ENCODE measurements at places on chromosomes 5 and 9.

DNA sequence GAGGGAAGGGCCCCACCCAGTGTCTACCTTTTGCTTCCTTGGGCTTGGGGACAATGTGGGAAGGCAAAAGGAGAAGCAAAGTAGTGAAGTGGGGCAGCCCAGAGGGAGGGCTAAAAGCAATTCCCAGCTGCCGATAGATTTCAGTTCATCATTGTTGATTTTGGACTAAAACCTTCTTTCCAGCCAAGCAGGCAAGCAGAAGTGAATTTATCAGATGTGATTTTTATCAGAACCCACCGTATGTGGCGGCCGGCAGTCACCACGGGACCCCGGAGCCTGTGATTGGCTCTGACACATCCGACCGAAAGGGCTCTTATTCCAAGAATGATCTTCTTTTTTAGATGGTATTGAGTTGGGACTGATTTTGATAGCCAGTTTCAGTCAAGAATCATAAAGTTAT lies 559.9 kb downstream of the PSAT1 start:
- no peaks in the 10 kb centered on the region for H3K27me3 ChIP-seq
- no peak overlapping the region for H3K27ac ChIP-seq
- H3K4me1 ChIP-seq, result no peaks in the 10 kb centered on the region

DNA sequence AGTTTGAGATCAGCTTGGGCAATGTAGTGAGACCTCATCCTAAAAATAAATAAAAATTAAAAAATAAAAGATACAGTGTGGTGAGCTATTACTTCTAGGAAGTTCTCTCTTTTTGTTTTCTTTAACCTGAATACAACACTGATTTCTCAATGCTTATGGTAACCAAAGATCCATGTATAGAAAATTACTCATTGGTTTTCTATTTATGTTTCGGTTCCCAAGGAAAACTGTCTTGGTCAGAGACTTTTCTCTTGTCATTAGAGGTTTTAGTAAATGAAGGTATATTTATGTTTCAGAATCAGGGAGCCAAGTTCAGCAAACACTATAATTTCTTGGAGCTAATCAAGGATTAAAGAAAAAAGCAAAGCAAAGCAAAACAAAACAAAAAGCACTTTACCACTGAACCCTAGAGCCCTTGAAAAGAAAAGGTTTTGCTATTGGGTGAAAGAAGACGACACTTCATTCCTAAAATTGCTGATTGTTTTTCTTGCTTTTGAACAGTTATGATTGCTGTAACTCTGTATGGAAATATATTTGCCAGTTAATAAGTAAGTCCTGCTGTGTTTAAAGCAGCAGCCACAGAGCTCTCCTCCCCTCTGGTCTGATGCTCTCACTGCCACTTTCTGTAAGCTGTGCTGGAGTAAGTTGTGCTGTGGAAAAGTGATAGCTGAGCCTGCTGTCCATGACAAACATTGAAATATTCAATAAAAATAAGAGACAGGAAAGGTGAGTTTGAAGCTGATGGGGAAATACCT lies 298.2 kb downstream of the CD180 start:
- H3K4me3 ChIP-seq, result no peak overlapping the region
- H3K4me1 ChIP-seq, result no peaks in the 10 kb centered on the region
- DNase-seq, result no peak
- peaks cover 5% of the 10 kb centered on the region for H3K27me3 ChIP-seq
- H3K27ac ChIP-seq, result no peak overlapping the region

DNA sequence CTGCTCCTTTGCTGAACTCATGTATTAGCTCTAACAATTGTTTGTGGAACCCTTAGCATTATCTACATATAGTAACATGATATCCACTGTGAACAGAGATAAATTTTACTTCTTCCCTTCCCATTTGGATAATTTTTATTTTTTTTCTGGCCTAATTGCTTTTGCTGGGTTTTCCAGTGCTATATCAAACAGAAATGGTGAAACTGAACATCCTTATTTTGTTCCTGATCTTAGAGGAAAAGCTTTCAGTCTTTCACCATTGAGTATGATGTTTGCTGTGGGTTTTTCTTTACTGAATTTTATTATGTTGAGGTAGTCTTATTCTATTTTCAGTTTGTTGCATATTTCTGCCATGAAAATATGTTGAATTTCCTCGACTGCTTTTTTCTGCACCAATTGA lies 44.8 kb upstream of the STARD4 start:
- H3K4me3 ChIP-seq, result no peak overlapping the region
- no peaks in the 10 kb centered on the region for H3K36me3 ChIP-seq
- H3K27ac ChIP-seq, result no peak overlapping the region
- no peak for DNase-seq
- H3K4me1 ChIP-seq, result no peaks in the 10 kb centered on the region

GRCh38 chr5:168334695-168335094 lies 43.2 kb downstream of the WWC1 start:
- peaks cover 4% of the 10 kb centered on the region for H3K4me1 ChIP-seq
- no peak overlapping the region for H3K27ac ChIP-seq
- H3K4me3 ChIP-seq, result no peak overlapping the region
- no peaks in the 10 kb centered on the region for H3K36me3 ChIP-seq

DNA sequence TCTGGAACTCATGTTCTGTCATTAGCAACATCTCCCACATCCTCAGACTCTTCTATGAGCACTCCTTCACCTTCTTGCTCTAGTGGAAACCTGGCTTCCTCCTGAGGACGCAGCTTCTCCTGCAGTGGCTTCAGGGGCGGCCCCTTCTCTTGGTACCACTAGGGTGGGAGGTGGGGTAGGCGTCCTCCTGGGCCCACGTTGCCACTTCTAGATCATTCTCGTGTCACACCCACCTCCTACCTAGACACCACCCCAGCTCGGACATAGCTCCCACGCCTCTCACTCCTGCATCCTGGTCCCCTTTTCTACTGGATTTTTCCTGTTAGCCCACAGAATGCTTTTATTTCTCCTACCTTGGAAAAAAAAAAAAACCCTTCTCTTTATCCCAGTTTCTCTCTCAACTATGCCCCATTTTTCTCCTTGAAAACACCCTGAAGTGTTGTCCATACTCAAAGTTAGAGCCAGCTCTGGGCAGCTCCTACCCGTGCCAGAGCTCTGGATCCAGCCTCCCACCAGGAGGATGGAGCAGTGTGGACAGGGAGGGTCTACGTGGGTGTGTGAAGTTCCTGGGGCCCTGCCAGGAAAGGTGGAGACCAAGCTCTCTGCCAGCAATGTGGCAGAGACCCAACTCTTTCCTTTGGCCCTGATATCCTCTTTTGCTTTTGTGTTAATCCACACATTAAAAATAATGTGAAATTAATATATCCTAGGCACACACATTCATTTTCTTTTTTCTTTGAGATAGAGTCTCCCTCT lies 179.2 kb downstream of the HSPA4 start:
- H3K27me3 ChIP-seq, result peaks cover 28% of the 10 kb centered on the region
- H3K4me3 ChIP-seq, result no peak overlapping the region
- H3K36me3 ChIP-seq, result peaks cover 2% of the 10 kb centered on the region
- no peak for DNase-seq
- H3K4me1 ChIP-seq, result peaks cover 9% of the 10 kb centered on the region

DNA sequence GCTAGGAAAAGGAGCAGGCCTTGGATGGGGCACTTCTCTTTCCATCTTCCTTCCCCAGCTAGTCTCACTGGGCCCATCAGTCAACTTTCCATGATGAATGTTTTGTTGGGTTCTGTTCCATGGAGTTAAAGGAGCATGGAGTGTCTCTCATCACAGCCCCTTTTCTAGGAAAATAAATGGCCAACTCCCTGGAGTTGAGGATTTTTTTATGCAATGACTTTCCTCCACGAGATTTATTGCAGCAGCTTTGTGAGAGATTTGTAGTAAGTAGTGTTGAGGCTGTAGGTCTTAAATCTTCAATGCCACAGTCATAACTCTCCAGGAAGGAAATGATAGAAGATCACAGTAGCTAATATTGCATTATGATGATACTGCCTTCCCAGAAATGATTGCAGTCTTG lies 45.6 kb upstream of the SLC44A1 start:
- no peaks in the 10 kb centered on the region for H3K4me1 ChIP-seq
- no peak overlapping the region for H3K27ac ChIP-seq
- DNase-seq, result no peak
- peaks cover 2% of the 10 kb centered on the region for H3K36me3 ChIP-seq
- peaks cover 18% of the 10 kb centered on the region for H3K27me3 ChIP-seq

DNA sequence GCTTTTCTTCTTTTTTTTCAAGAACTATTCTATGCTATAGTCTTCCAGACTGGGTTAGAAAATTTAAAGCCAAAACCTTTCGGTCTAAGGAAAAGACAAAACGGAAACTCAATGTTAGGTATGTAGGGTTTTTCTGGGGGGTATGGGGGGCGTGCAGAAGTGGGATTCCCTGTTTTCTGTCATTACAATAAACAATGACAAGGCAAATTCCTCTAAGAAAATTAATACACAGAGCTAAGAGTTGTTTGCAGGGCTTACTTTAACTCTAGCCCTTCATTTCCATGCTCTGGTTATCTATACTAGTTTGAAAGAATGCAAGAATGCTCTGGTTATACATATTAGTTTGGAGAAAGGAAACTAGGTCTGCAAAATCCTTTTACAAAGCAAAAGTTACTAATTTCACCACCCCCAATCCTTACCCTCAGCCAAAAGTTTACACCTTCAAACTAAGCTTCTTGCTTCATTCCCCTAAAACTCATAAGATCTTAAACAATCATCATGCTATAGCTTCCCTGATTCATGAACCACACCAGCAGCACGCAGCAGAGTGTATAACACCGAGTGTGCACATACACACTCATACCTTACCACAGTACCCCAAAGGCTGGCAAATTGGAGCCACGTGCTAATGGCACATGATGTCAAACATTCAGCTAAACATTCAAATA lies 89.1 kb upstream of the NR5A1 start:
- H3K36me3 ChIP-seq, result no peaks in the 10 kb centered on the region
- peaks cover 3% of the 10 kb centered on the region for H3K4me1 ChIP-seq
- H3K27ac ChIP-seq, result no peak overlapping the region
- no peak for DNase-seq
- no peak overlapping the region for H3K4me3 ChIP-seq
- H3K27me3 ChIP-seq, result peaks cover 73% of the 10 kb centered on the region

GRCh38 chr5:117590944-117591343 lies 1016.3 kb upstream of the SEMA6A start:
- no peaks in the 10 kb centered on the region for H3K27me3 ChIP-seq
- DNase-seq, result no peak
- H3K36me3 ChIP-seq, result no peaks in the 10 kb centered on the region
- H3K27ac ChIP-seq, result no peak overlapping the region

GRCh38 chr9:25716220-25716872 lies 38.1 kb upstream of the TUSC1 start:
- H3K4me3 ChIP-seq, result no peak overlapping the region
- no peaks in the 10 kb centered on the region for H3K4me1 ChIP-seq
- no peaks in the 10 kb centered on the region for H3K36me3 ChIP-seq
- no peak for DNase-seq
- no peak overlapping the region for H3K27ac ChIP-seq
- no peaks in the 10 kb centered on the region for H3K27me3 ChIP-seq

All from T-helper 17 cell (primary cell).